Globus pallidus (tissue), 1 donor: ENCODE measurements at places on chromosomes 6 and 20.

GRCh38 chr6:44041461-44042260, 85.6 kb downstream of the MRPL14 start:
- no peak for DNase-seq

DNA sequence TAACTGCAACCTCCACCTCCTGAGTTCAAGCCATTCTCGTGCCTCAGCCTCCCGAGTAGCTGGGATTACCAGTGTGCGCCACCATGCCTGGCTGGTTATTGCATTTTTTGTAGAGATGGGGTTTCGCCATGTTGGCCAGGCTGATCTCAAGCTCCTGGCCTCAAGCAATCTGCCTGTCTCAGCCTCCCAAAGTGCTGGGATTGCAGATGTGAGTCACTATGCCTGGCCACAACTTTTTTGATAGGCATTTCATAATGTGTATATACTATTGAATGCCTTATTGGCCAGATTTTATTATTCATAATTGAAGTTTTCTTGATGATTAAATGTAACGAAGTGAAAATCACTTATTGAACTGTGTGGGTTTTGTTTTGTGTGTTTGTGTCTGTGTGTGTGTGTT, 27.9 kb downstream of the FIG4 start:
- no peak for DNase-seq

DNA sequence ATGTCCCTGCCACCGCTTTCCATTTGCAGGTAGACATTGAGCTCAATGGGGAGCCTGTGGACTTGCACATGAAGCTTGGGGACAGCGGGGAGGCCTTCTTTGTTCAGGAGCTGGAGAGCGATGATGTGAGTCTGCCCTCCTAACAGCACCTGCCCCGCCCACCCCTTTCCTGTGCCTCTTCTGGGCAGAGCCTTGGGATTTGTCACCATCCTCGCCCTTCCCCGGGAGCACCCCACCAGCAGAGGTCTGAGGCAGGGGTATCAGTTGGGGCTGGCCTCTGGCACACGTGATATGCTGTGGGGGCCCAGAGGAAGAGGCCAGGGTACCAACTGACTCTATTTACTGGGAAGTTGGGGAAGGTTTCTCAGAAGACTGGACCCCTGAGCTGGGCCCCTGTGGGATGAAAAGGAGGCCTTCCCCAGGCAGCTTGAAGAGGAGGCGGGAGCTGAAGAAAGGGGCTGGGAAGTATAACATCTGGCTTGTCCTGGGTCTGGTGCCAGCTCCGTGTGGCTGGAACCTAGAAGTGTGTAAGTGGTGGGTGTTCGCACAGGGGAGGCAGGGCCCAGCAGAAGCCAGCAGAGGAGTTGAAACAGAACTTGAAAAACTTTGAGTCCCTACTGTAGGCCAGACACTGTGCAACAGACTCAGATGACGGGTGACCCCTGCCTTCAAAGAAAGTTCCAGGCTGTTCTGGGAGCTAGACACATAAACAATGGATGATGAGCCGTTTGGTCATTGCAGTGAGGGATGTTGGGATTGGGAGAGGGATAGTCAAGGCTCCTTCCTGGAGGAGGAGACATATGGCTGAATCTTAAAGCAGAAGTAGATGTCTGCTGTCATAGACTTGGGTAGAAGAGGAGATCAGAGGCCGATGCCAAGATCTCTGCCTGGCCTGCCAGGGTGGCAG, 7.2 kb downstream of the LPIN3 start:
- no peak for DNase-seq

DNA sequence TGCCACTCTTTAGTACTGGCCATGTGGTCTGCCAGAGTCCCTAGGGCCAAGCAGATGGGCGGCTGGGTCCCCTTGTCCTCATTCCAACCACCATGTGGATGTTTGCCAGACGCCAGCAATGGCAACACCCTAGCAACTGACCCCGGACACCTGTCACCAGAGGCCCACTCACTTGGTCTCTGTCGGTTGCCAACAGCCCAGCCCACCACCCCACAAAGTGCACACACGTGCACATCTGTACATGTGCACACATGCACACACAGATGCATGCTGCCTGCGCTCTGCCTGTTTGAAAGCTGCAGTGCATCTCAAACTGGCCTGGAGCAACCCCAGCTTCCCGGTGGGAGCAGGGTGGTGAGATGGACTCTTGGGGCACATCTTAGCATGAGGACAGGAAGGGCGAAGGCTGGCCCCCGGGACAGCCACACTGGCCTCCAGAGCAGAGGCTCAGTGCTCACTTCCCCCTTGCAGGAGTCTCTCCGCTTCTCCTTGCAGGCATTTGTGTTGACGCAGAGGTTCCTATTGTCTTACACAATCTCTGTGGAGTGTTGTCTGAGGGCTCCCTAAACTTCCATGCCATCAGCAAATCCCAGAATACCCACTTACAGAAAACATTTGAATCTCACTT, 54.0 kb downstream of the PSMG4 start:
- DNase-seq: no peak

DNA sequence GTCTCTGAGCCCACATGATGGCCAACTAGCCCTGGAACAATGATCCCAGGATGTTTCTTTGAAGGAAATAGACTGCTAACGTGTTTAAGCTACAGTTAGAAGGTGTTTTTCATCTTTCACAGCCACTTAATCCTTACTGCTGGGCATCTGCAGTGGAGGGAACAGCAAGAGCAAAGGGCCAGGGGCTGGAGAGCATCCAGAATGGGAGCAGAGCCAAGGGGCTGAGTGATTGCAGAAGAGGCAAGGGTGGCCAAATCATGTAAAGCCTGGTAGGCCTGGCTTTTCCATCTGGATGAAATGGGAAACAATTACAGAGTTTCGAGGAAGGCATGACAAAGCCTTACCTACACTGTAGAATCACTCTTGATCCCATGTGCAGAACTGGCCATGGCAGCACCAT, 18.7 kb upstream of the LAMP5 start:
- DNase-seq: no peak

DNA sequence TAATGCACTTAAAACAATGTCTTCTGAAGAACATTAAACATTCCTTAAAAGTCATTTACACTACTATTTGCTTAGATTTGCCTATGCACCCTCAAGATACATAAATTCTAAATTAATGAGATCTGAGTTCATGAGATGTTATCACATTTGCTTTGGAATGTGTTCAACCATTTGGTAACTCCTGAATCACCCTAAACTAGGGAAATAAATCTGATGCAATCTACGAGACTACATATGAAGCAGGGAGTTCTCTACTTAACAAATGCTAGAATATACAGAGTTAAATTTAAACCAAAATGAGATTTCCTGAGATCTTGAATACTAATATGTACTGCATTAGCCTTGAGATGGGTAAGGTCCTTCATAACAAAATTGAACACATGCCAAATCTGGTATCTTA, 170.1 kb downstream of the CLIC5 start:
- no peak for DNase-seq

DNA sequence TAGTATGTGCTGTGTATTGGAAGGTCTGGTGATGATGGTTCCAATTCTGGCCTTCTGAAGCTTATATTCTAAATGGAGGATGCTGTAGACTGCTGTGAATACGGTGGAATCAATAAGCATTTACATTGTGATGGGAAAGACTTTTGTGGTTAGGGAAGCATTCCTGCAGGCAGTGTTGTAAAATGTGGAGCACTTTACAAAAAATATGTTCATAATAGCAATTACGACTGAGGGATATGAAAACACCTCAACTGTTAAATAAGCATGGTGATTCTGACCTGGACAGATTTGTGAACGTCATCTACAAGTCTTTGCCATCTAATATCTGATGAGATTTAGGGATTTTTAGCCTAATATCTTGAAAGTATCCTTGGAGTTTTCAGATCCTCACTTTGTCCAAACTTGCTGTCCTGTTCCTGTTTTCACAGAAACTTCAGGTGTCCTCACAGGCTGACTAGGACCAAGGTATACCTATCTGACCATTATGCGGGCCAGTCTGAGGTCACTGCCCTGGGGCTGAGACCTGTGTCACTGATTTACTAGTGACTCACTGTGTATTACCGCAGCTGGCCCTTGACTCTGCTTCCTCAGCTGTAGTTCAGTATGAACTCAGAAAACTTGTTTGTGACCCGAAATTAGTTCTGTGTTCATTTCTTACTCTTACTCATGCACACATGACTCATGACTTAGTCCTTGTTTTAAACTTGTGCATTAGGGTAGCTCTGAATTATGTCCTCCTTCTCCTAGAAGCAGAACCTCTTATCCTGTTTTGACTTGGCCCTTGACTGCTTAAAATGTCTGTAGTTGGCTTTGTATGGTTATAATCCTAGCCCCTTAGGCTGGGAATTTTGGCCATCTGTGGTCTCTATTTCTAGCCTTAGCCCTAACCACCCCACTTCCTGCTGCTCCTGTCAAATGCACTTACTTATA, 343.0 kb downstream of the CDKAL1 start:
- no peak for DNase-seq

DNA sequence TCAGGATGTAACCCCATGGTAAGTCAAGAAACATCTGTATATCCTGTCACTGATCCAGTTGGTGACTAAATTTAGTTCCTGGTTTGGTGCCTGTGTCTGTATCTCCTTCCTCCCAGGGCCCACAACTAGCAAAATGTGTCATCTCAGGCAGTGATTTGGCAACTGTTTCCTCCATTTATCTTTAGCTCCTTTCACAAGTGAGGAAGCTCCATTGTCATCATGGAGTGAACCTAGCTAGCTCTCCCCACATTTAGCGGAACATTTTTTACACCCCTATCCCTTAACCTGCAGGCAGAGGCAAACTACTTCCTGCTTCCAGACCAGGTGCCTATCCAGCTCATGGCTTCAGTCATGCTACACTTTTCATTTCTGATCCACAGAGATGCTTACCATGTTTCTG, 99.5 kb downstream of the IPCEF1 start:
- peak; percentile 72 for DNase-seq

GRCh38 chr6:151389618-151390275, 1.6 kb downstream of the ZBTB2 start:
- DNase-seq: peak; percentile 79

GRCh38 chr6:20417819-20418218, 16.1 kb downstream of the E2F3 start:
- no peak for DNase-seq

- DNase-seq: no peak
Observed at GRCh38 chr6:33665957-33666356, 44.8 kb downstream of the ITPR3 start.

DNA sequence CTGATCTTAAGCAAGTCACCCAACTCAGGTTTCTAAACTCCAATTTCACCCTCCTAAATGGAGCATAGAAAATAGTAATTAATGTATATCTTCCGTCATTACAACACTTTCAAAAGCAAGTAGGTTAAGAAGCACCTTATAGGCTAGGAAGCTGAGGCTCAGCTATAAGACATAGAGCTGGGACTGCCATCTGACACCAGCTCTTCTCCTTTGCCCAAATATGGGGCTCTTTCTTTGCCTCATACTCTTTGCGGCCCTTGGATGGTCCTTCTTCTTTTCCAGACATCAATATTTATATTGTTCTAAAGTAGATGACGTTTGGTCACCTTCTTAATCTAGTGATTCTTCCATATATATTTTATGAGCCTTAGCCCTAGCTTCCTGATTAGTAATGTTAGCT, 413.2 kb downstream of the LMBRD1 start:
- DNase-seq: no peak

DNA sequence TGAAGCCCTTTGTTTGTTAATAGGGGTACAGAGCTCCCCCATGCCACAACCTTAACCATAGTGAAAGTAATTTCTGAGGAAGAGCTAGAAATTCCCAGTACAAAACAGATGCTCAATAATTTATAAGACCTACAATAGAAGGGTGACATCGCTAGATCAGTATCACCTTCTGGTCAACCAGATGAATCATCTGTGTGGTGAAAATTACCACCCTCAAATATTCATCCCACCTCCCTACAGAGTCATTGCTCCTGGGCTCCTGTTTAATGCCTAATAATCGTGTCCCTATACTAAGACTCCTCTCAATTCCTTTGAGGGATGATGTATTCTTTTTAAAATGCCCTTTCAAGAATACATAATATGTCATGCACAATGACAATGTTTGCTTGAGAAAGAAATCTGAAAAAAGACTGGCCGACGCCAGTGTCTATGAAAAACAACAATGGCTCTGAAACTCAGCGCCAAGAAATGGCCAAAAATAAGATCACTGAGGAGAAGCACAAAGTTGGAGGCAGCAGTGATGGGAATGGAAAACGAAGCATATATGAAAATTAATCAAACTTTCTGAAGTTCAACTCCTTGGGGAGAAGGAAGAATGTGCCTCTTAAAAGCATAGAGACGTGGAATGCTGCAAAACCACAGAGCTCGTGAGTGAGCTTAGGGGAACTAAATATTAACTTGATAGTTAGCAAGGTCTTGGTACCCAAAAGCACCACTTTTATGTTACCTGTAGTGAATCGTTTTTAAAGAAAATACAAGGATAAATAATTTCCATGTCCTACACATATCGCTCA, 11.0 kb upstream of the ADGRF5 start:
- DNase-seq: no peak

DNA sequence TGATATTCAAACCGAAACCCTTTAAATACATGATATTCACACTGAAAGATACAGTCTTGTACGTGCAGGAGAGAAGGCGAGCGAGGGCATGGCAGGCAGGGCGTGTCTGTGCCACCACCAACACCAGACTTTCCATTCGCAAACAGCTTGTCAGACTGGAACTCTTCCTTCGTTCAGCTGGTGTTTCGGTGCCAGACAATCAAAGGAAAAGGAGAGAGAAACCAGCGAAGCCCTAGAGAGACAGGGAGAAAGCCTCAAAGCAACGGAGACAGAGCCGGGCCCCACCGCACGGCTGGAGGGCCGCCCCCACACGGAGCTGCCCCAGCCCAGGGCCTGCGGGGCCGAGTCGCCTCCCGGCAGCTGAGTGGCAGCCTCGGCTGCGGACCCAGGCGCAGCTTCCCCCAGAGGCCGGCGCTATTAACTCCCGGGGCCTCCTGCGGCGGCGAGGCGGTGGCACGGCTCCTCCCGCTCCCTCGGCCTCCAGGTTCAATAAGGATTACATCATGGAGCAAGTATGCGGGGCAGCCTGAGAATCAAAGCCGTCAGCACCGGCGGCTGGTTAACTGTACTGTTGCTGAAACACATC, 32.1 kb upstream of the NR2E1 start:
- peak; percentile 43 for DNase-seq

DNA sequence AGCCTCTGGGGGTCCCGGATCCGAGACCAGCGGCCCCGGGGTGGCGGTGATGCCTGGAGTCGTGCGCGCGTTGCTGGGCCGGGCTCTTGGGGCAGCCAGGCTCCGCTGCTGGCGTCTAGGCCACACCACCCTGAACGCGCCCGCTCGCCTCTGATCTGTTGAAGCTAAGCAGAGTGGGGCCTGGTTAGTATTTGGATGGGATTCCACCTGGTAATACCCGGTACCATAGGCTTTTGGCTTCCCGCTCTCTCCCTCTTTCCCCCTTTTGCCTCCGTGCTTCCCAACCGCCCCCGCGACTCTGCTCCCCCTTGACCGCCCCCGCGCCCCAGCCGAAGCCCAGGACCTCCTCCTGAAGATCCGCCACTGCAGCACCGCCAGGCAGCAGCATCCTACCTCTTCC, 1383.5 kb upstream of the DEFB115 start:
- DNase-seq: no peak

DNA sequence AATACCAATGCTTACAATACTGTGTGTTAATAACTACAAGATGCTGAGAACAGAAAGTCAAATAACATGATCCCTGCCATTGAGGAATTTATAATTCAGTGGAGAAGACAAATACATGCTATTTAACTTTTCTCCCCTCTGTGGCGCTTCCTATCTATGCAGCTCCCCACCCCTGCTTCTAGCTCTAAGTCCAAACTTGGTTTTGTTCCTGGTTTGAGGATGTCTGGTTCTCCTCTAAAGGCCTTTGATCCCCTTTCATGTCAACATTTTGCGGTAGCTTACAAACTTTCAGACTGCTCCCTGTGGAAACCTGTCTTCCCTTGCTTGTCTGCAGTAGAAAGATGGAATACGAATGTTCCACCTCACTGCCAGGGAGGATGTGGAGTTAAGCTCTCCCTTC, 18.4 kb upstream of the REPS1 start:
- no peak for DNase-seq
